ENCODE measurements at places on chromosomes 13 and 19.
A peak's percentile ranks its signal among the peaks of the same experiment; 100 is the strongest.

- DNase-seq: no peak
Observed at GRCh38 chr13:25169951-25170553, 2.0 kb downstream of the AMER2 start.

DNA sequence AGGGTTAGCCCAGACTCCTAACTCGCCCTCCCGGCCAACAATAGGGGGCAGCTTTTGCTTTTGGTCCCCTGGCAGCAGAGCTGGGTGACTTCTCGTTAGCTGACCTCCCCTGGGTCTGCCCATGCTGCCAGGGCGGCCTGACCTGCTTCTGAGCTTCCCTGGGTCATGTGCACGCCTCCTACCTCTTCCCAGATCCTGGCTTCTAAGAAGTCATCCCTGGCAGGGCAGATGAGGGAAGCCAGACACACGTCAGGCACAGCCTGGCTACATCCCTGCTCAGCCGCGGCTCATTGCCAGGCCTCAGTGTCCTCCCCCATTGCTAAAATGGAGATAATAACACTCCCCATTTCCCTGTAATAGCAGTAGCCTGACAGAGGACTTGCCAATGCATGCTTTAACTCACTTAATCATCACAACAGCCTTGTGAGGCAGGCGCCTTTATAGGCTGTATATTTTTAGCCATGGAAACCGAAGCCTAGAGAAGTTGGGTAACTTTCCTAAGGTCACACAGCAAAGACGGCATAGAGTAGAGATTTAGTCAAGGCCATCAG is 2.1 kb downstream of the KCNK6 start:
- no peak for DNase-seq

DNA sequence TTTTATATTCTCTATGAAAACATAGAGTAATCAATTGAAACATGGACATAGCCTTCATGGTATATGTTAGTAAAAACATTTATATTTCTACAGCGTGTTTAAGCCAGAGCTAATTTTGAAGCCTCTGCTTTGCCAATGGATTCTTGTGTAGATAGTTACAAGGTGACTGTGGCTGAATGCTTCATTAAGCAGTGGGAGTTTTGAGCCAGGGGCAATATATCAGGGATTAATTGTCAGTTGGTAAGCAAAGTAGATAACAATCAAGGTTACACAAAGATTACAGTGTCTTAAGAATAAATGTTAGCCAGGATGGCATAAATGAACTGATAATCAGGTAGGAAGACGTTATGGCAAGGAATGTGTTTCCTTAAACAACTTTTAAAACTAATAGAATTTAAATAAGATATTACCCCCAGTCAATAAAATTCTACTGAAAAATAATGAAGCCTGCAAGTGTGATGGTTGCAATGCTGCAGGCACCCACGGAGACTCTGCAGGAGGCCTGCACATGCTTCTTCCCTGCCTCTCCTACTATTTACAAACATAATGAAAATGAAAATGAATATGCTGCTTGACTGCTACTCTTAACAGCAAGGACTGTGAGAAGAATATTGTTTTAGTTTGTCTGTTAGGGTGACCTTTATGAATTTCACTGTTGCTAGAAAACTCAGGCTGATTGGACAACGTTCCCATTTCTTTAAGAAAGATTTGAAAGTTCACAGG is 588.5 kb downstream of the GPC5 start:
- no peak for DNase-seq

GRCh38 chr19:19550485-19550929 is 12.4 kb downstream of the CILP2 start:
- DNase-seq: no peak

- DNase-seq: peak; percentile 59
Observed at GRCh38 chr19:33406521-33407139, 33.1 kb downstream of the CEBPG start.

- no peak for DNase-seq
Observed at GRCh38 chr19:33689868-33690267, 68.1 kb downstream of the CHST8 start.

DNA sequence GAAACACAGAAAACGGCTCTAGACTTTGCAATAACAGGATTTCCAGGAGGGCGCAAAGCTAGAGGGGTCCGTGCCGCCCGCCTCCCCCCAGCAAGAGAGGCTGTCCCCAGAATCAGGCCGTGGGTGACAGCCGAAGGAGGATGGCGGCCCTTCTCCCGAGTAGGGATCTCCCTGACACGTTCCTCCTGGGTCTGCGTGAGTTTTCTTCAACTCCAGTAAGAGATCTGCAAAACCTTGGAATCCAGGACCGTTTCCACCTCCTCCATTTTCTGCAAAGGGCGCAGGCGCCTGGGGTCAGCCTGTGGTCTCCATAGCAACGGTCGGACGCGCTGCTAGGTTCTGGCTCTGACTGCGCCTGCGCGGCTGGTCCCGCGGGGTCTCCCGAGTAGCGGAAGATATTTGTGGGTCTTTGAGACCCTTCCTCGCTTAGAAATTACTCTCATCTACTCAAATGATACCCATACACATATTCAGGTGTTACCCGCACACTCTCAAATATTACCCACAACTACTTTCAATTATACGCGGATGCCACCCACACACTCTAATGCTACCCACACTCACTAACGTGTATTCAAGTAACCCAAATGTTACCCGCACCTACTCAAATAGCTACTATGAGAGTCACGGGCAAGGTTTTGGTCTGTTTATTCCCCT is 2.1 kb downstream of the PNMA8C start:
- DNase-seq: no peak

DNA sequence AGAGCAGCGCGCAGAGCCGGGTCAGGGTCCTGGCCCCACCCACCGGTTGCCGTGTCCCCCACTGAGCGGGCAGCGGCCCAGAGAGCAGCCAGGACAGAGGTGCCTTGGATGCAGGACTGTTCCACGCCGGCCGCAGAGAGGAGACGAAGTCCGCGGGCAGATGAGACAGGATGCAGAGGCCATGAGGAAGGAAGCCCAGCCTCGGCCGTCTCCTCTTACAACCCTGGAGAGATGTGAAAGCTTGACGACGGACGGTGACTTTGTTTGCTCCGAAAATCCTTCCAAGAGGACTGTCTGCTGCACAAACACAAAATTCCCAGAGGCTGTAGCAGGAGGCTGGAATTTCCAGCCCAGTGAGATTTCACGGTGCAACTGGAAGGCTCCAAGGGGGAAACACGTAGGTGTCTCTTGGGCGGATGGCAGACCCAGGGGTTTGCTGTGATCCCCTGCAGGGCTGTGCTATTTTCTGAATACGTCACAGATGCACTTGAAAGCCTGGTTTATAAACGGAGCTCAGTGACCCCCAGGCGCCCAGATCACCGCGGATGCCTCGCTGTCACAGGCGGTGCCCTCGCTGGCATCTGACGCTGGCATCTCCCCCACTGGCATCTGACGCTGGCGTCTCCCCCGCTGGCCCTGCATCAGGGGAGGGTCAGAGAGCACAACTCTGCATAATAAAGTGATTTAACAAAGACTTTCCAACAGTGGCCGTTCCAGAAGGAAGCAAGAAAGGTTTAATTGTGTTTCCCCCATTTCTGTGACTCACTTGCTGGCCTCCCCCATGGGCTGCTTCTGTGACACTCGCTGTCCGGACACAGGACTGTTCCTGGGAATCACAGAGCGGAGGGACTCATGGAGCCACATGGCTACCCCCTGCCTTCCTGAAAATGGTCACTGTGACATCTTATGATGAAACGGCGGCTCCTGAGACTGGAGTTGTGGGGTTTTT is 62.0 kb upstream of the C13orf46 start:
- DNase-seq: no peak

GRCh38 chr13:103573446-103573845 is 507.2 kb upstream of the SLC10A2 start:
- DNase-seq: no peak

DNA sequence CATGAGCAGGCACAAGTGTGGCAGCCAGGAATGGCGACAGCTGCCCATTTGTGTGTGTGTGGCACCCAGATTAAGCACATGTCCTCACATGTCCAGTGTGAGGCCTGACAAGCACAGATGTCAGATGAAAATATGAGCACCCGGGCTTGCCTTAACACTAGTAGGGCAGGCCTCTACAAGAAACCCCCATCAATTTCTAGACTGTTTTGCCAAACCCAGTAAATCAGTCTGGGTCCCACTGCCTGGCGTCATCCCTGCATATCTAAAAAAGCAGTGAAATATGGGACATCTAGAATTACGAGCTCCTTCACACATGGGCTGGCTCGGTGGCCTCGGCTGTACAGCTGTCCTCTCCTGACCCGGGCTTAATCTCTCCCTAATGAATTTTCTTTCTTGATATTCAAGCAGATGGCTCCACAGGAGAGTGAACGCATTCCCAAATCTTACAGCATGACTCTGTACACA is 432.7 kb downstream of the FOXO1 start:
- no peak for DNase-seq

DNA sequence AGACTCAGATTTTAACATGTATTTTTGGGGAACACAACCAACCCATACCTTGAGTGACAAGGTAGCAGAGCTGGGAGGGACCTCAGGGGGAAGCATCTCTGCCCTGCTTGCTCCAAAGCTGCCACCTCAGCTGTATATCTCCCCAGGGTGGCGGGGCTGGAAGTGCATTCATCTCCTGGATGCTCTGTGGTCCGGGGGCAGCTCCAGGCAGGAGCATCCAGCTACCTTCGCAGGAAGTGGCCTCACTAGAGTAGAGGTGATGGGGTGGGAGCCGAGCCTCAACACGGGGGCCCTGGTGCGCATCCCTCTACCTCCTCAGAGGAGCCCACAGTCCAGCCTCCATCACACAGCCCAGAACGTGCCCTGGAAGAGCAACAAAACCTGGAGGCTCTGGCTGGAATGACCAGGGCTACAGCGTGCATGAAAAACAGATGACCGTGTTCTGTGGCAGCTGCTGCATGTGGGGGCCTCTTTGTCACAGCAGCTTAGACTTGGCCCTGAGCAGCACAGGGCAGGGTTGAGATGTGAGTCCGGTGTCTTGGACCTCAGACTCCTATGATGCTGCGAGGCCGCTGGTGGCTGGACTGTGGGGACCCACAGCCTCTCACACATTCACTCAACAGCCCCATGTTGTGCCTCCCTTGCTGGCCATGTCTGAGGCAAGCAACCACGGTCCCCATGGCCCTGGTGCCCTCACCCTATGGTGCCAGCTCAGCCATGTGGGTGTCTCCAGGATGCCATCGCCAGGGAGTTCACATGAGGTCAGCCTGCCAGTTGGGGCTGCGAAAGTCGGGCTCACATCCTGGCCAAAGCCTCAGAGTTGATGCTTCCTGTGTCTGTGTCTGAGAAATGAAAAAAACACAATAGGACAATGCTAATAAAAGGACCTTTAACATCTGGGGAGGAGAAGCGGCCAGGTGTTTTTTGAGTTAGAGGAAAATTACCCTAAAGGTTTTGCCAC is 17.1 kb upstream of the GAS6 start:
- no peak for DNase-seq

DNA sequence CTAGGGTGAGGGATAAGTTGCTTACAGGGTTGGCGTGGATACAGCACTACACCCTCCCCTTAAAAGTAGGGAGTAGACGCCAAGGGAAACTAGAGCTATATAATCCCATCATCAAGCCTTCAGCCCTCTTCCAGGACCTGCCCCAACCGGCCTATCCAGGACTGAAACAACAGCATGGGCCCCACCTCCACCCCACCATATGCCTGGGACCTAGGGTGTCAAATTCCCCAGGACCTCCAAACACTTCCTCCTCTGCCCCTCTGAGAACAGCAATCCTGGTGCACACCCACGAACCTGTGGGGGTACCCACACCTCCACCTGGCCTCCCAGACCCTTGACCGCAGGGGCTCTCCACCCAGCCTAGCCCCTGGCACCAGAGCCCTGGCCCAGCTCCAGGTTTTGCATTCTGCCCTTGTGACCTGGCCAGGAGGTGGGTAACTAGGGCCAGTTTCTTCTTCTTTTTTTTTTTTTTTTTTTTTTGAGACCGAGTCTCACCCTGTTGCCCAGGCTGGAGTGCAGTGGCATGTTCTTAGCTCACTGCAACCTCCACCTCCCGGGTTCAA is 1.4 kb upstream of the CYP2F1 start:
- no peak for DNase-seq

GRCh38 chr19:56314018-56314380 is 640 bp downstream of the ZSCAN5A start:
- DNase-seq: no peak

DNA sequence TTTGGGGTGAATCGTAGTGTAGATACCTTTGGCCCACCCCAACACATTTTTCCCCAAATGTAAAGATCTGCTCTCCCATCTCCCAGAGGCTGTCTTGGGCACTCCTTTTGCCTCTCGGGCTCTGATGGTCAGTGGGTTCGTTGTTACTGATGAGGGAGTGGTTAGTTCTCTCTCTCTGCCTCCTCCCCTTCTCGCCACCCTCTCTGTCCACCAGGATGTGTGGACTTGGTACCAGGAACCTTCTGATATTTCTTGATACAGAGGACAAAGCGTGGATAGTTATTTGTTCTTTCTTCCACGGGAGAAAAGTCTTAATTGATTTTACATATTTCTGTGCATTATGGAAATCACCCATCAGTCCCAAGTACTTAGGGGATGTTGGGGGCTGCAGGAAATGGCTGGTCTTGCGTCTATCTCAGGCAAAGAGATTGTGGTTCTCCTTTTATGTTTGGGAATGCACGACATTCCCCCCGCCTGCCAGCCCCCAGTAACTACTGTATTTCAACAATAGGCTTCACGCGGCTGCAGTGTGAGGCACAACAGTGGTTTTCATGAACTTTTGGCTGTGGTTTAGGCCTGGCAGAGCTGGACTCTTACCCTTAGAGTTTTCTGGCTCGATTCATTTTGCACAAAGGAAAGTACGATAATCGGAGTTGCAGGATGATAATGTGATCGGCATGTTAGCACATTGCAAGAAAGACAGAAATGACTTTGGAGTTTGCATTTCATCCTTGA is 79.0 kb upstream of the ZNF536 start:
- DNase-seq: no peak

DNA sequence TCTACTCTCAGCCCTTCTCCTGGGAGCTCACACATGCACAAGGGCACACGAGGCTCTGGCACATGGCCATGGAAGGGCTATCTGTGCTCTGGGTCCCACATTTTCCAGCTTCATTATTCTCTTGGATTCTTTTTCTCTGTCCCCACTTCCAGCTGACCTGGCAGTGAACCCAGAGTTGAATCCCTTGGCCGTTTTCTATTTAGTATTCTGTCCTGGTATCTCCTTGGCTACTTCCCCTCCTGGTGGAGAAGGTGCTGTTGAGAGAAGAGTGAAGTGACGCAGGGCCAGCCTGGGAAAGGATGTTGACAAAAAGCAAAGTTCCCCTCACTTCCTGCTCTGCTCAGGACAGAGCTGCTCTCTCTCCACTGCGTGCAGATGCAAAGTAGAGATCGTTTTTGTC is 303.1 kb downstream of the IRS2 start:
- no peak for DNase-seq

GRCh38 chr13:43884222-43884621 is 4.5 kb downstream of the LACC1 start:
- no peak for DNase-seq

- no peak for DNase-seq
Observed at GRCh38 chr13:32316501-32316900, 1.2 kb downstream of the BRCA2 start.

- no peak for DNase-seq
Observed at GRCh38 chr19:44722131-44723121, 23.5 kb downstream of the CEACAM16 start.

DNA sequence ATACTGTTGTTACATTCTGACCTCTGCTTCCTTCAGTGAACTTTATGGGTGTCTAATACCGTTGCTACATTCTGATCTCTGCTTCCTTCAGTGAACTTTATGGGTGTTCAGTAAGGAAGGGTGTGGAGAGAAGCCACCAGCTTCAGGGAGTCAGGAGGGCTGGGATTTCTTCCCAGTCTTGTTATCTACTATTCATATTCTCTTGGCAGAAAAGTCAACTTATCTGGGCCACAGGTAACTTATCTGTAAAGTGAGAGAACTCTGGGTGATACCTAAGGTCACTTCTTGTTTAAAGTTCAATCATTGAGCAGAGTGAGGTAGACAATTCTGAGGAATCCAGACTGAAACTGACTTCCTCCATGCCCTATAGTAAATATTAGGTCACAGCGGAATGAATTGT is 71.2 kb upstream of the STK24 start:
- DNase-seq: no peak
